GM12891 (cell line): ENCODE measurements at places on chromosomes 1 and 21.
A peak's percentile ranks its signal among the peaks of the same experiment; 100 is the strongest.

DNA sequence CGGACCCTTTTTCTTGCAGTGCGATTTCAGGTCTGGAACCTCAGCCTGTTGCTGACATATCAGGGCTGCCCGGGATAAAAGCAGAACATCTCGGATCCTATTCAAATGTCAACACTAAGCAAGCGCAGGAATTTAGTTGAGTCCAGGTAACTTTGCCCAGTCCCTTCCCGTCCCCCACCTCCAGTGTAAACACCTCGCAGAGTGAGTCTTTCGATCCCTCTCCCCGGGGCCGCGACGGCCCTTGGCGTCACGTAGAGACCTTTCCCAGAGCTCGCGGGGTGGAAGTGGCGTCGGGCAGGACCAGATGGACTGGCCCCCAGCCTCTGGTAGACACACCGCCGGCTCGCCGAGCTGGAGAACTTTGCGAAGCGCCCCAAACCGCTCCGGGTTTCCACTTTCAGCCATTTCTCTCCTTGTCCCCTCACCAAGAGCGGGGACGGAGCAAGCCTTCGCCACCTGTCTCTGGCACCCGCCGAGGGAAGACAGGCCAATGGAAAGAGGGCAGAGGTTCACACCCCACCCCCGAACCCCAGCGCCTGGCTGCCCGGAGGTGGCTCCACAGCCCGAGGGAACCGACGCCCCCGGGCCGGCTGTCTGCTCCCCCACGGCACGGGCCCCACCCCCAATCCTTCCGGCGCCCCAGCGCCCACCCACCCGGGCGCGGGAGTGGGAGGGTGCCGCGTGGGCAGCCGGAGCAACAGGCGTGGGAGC, 570 bp downstream of the KCND3 start:
- DNase-seq = no peak

DNA sequence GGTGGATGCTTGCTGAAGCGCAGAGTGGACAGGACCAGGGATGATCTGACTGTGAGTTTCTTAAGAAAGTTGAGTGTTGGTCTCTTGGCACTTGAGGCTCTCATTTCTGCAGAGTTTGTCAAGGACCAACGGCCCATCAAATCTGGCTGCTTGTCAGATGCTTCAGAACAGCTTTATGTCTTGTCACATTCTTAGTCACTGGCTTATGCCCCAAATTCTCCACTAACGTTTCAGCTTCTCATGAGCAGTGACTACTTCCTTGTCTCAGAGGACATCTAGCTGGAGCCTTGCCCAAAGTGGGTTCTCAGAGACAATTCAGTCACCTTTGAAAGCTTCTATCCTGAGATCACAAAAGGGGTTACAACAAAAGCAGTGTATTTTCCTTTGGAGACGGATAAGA, 92.3 kb downstream of the ST6GALNAC5 start:
- DNase-seq = no peak

DNA sequence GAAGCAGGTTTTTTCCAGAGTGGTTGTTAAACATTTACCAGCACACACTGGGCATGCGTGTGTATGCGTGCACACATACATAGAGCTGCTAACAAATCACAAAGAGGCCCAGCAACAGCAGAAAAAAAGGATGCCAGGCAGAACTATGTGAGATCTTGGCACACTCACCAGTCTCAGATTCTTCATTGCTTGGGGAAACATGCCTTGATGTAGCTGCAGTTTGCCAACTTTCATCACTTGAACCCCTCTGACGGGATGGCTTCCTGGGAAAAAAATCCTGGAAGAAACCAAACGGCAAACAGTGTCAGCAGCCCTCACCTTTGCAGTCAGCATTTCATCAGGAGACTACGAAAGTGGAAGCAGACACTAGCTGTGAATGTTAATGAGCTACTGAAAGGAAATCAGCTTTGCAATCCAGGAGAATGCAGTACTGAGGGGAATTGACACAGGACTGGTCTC, 609.1 kb downstream of the KIF26B start:
- no peak for DNase-seq

- DNase-seq = no peak
Observed at GRCh38 chr1:64948905-64949833, 17.2 kb downstream of the JAK1 start.

GRCh38 chr1:189706594-189706993, 771.1 kb downstream of the BRINP3 start:
- no peak for DNase-seq

DNA sequence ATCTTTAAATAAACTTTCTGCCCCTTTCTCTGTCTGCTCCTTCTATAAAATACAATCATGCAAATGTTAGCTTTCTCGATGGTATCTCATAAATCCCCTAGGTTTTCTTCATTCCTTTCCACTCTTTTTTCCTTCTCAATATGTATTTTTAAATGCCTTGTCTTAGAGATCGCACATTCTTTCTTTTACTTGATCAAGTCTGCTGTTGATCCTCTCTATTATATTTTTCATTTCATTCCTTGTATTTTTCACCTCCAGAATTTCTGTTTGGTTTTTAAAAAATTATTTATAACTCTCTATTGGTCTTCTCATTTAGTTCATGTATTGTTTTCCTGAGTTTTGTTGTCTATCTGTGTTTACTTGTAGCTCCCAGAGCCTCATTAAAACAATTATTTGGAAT, 36.0 kb downstream of the TNFSF4 start:
- DNase-seq = no peak

- DNase-seq = no peak
Observed at GRCh38 chr1:106924360-106924759, 132.1 kb upstream of the PRMT6 start.

- no peak for DNase-seq
Observed at GRCh38 chr1:191279266-191279800, 801.7 kb upstream of the BRINP3 start.

GRCh38 chr1:25562928-25563283, 19.5 kb downstream of the LDLRAP1 start:
- no peak for DNase-seq

- DNase-seq = no peak
Observed at GRCh38 chr1:9703165-9703509, 51.6 kb downstream of the PIK3CD start.

GRCh38 chr1:195188821-195189220, 1419.4 kb downstream of the KCNT2 start:
- no peak for DNase-seq

DNA sequence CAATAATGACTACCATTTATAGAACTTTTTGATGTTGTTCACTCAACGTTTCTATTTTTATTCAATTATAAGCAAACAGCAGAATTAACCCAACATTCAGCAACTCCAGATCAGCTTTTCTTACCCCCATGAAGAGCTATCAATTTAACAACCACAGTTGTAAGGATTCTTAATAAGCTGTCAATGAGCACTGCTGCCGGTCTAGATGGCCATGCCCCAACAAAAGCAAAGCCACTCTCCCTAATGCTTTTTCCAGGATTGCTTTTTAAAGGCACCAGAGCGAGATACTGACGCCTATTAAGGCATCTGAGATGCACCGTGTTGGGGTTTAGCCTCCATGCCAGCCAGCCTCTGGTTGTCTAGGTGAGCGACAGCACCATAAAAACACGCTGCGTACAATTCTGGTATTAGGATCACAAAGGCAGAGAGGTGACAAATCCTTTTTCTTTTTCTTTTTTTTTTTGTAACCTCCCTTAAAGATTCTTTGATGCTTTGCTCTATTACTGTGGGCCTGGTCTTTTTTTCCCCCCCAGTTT, 39.5 kb downstream of the PTPRC start:
- DNase-seq = no peak

- DNase-seq = no peak
Observed at GRCh38 chr1:36829066-36829465, 205.2 kb downstream of the GRIK3 start.

- DNase-seq = peak; percentile 52
Observed at GRCh38 chr1:245807306-245807705, 652.5 kb downstream of the KIF26B start.

DNA sequence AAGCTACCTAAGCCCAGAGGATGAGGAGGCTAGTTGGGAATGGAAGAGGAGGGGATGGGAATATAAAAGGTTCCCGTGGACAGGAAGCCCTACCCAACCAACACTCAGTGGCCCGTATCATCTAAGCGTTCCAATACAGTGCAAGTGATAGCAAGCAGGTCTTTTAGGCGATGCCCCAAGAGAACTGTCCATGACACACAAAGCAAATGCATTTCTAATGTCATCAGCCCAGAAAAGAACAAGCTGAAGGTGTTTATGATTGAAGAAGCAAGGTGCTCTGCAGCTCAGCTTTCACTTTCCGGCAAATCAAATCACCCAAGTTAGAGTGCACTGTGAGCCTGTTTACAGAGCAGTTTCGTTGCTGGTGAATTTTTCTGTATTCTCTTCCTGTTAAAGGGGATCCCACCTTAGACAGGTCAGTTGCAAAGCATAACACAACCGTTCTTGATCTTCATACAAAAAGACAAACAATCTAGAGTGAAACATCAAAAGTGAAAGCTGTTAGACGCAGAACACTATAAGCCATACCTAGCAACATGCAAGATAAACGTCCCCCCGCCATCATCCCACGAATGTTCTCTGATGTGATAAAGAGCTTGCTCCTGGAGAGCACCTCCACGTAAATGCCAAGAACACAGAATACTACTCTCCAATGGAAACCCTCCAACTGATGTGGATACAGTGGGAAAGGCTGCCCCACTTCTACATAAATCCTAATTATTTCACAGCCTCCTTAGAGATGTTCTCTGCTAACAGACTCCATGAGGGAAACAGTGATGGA, 54.0 kb downstream of the PGBD5 start:
- DNase-seq = no peak
